Cortex of kidney (tissue), 1 donor: ENCODE measurements at places on chromosomes 2 and 18.

- no peak for DNase-seq
Measured at GRCh38 chr2:7672027-7672684, 754.9 kb downstream of the RNF144A start.

DNA sequence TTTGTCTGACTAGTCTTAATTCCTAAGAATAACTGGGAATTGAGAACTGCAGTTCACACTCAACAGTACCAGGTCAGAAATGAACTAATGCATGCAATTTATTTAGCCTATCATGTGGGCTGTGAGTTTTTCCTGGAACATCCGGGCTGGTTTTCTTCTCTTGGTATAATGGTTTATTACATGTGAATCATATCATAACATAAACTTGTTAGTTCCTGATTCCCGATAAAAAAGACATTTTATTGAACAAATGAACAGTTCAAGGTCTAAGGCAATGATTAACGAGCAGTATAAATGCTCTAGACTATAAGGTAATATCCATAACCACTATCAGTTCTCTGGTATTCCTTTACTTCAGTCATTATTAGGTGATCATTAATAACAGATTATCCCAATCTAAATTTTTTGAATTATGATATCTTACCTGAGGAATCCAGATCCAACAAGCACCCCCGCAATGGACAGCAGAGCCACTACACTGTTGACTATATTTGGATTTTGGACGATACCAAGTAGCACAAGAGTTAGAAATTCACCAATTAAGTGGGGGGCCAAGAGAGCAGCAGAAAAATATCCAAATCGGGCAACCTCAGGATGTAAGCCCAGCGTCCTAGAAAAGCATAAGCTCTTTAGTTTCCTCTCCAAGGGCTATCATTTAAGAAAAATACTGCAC is 19.0 kb downstream of the ABCG5 start:
- no peak for DNase-seq

GRCh38 chr2:149040451-149040850 is 2.0 kb downstream of the LYPD6B start:
- DNase-seq: no peak

DNA sequence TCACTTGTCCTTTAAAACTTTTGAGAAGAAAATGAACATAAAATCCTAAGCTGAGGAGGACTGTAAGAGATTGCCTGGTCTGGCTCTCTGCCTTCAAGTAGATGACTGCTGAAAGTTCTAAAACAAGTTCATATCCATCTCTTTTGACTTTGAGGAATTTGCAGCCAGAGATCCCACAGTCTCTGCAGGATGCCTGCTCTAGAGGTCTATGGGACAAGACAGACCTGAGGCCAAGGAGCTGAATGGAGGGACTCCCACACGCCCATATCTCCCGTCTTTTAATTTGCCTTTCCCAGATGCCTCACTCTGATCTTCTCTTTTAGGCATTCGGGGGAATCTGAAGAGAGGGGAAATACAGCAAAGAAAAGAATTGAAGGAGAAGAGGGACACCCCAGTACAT is 255.9 kb upstream of the RASGRP3 start:
- DNase-seq: no peak

DNA sequence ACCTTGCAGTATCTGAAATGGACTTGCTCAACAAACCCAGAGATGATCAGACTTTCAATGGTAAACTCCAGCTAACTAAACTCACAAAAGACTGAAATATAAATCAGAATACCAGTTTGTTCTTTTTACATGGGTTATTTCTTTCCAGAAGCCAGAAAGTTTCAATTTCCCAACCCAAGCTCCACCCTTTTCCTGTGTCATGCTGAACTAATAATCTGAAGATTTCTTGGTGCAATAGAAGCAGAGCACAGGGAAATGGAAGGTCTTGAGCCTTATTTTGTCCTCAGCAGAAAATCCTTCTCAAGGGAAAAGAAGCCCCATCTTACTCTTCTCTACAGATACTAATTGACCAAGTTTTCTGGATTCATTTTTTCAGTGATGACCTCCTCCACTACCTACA is 93.3 kb upstream of the PAPOLG start:
- no peak for DNase-seq

DNA sequence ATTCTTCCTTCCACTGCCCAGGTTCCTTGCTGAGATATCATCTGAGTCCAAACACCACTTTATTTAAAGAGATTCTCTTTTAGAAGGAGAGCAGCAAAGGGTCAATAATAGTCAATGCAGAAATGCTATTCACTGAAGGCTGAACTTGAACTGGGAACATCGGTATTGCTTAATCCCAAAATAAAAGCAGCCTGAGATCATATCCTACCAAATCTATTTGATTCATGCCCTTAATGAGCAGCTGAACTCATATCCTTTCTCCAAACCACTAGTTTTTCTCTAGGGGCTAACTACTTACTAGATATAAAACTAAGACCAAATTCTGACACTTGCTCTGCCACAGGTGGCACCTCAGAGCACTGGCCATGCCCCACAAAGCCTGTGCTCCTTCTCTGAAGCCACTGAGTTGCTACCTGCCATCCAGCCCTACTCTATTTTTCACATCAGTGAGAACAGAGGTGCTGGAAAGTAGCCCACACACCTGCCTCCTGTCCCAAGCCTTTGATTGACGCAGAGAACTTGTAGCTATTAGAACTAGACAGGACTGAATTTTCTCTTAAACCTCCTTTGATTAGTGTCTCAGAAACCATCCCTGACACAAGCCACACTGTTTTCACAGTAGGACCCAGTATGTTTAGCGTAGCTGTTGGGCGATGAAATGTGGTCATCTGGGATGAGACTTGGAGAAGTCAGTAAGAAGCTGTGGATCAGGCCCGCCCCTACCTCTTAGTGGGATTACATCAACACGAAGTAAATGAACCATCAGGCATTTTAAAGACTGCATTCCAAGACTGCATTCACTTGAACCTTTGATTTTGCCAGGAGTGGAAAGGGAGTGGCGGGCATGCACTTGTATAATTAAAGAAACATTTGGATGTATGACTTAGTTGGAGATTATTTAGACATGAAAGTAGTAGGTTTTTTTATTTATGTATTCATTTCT is 124.3 kb downstream of the RBMS1 start:
- DNase-seq: no peak

- DNase-seq: no peak
Measured at GRCh38 chr2:53969968-53970723, 647 bp downstream of the PSME4 start.

DNA sequence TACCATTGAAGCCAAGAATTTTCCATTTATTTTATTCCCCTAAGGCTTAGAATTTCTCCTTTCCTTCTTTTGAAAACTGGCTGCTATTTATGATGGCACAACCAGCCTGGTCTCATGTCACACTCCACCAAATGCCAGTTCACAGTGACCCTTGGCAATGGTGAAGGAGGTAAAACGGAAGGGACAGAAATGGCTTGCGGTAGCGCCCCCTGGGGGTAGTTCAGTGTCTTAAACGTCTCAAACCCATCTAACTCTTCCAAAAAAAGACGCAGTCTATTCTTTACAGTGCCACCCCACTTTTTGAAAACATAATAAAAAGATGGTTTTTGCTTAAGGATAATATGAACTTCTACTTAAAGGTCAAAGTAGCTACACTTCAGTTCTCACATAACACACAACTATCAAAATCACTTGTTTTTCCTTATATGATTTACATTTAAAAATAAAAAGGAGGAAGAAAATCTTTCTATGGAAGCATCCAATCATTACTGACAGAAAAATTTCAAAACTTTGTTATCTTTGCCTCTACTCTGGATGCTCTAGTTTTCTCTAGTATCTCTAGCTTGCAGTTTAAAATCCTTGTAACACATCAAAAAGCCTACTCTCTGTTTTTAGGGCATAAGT is 28.0 kb downstream of the PNO1 start:
- no peak for DNase-seq

DNA sequence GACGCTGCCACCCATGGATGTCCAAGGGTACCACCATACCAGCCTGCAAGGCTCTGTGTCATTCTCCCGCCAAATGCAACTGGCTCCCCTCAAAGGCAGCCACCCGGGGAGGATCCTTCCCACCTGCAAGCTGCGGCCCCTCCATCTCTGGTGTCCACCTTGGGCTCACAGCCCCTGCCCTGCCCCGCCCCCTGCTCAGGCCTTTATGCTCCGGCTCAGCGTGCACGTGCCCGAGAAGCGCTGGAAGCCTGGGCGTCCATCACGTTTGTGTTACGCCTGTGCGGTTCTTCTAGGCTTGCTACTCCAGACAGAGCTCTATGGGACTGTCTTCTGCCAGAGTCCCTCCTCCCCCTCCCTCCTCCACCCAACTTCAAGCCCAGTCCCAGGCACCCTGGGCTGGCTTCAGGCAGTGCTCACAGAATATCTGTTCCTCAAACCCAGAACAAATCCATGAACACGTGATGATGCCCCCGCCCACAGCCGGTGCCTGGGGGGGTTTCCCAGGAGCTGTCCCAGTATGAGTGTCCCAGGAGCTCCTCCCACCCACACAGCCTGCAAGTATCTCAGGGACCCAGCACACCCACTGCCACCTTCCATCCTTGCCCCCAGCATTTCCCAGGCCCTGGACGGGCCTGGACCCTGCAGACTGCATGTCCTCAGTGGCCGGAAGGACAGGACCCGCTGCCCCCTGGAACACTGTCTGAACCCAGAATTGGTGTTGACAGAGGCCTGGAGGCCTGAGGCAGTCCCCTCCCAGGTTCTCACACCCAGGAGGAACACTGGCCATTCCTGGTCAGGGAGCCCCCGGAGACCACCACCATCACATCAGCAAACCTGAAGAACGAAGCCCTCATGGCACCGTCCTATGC is 30.3 kb downstream of the KIF1A start:
- DNase-seq: no peak
